ENCODE measurements at places on chromosomes 2 and 18.

DNA sequence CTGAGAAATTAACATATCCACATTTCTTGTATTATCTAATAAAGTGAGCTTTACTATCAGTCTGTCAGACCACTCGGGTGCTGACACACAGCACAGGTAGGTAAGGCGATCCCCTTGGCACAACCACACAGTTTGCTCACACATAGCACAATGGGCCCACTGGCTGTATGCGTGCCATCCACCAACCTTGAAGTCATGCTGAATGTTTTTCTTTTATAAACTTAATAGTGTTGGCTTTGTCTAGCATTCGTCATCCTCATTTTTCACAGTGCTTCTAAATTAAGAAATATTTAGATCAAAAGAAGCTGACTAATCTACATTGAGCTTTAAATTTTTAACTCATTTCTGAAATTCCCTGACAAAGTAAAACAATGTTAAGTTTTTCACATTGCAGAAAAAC, 50.0 kb upstream of the PAPOLG start:
- no peak for DNase-seq
- H3K4me1 ChIP-seq = no peaks in the 10 kb centered on the region
- H3K4me3 ChIP-seq = no peak overlapping the region
- H3K27me3 ChIP-seq = no peaks in the 10 kb centered on the region
- H3K27ac ChIP-seq = no peak overlapping the region

DNA sequence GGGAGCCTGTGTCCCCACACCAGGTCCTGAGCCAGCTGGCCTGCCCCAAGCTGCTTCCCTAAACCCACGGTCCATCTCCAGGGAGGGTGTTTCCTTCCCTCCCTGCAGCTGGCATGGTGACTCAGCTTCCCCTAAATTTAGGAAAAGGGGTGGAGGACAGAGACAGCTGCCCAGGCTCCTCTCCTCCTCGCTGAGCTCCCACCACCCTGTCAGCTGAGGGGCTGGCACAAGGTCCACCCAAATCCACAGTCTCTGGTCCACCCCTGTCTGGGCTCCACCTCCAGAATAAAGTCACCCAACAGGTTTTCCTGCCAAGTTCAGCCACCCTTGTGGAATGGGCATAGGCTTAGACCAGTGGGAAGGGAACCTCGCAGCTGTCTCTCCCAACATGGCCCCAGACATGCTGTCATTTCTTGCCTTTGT, 156.5 kb downstream of the TNS1 start:
- no peaks in the 10 kb centered on the region for H3K27me3 ChIP-seq
- H3K4me1 ChIP-seq = peaks cover 23% of the 10 kb centered on the region
- no peaks in the 10 kb centered on the region for H3K36me3 ChIP-seq
- no peak overlapping the region for H3K4me3 ChIP-seq
- no peak for DNase-seq

- no peaks in the 10 kb centered on the region for H3K4me1 ChIP-seq
- no peak overlapping the region for H3K27ac ChIP-seq
- H3K27me3 ChIP-seq = no peaks in the 10 kb centered on the region
- no peak overlapping the region for H3K4me3 ChIP-seq
Measured at GRCh38 chr2:15946983-15947382, 6.6 kb downstream of the MYCN start.

- H3K36me3 ChIP-seq = no peaks in the 10 kb centered on the region
- no peak overlapping the region for H3K4me3 ChIP-seq
- no peak overlapping the region for H3K27ac ChIP-seq
- H3K4me1 ChIP-seq = no peaks in the 10 kb centered on the region
Measured at GRCh38 chr18:56445422-56445821, 193.0 kb downstream of the TXNL1 start.

DNA sequence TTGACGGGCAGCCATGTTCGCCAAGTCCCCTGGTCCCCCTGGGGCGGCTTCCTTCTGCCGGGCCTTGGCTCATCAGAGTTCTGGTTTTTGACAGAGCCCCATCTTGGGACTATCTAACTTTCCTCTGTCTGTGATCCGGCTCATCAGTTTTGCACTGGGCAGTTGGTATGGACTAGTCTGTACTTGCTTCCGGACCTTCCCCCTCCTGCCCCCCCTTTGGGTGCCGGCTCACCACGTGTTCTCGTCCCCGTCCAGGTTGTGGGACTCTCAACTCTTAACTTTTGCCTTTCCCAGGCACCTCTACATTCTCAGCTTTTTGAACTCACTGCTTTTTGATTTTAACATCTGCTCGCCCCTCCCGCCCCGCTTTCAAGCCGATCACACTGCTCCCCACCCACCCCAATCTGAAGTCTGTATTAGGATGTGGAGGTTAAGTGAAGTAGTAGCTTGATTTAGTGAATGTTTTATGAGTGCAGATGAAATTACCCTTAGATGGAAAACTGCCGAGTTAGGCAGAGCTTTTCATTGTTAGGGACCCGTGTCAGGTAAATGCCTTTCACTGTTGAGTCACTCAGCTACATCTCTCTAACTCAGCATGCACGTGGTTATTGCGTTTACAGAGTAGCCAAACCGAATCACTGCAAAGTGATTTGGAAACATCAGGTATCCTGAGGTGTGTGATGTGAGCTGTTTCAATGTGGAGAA, 874 bp downstream of the WDR43 start:
- H3K27me3 ChIP-seq = no peaks in the 10 kb centered on the region
- no peaks in the 10 kb centered on the region for H3K4me1 ChIP-seq
- H3K4me3 ChIP-seq = peak overlapping the region; percentile 99
- no peaks in the 10 kb centered on the region for H3K36me3 ChIP-seq
- peak overlapping the region; percentile 86 for H3K27ac ChIP-seq

DNA sequence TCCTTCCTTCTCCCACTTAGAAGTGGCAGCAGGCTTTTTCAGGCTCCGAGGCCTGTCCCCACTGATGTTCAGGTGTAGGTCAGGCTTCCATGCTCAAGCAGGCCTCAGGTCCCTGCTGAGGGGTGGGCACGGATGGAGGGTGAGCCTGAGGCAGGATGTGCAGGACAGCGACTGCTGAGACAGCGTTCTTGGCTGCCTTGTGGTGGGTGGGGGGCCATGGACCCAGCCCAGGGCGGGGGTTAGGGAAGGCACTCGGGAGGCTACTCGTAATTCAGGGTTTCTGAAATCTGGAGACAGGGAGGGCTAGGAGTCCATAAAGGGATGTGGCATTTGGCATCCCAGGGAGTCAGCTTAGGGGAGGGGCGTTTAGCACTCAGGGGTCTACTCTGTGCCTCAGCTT, 30.3 kb downstream of the COLEC11 start:
- H3K27me3 ChIP-seq = no peaks in the 10 kb centered on the region
- no peak overlapping the region for H3K4me3 ChIP-seq
- no peaks in the 10 kb centered on the region for H3K36me3 ChIP-seq
- no peak overlapping the region for H3K27ac ChIP-seq
- DNase-seq = no peak

All from uterus (tissue), 4 donors.